ENCODE measurements at places on chromosomes 1 and 21. TPM values are rescaled to one million over a fixed set of nuclear protein-coding genes. Genes with fewer than 3 reads are reported as not detected.

The TSPAN2 gene
- 0.95 TPM for total RNA-seq

The USH2A gene
- total RNA-seq = not detected

The NUF2 gene
- 30.8 TPM for total RNA-seq

The SLC6A9 gene
- 14.6 TPM for total RNA-seq

The MXRA8 gene
- 0.32 TPM for total RNA-seq

The OR6K6 gene
- total RNA-seq = not detected

The HLX gene
- 5.5 TPM for total RNA-seq

The SLC19A2 gene
- total RNA-seq = 8.6 TPM

The NTRK1 gene
- 0.21 TPM for total RNA-seq

The BMP8A gene
- total RNA-seq = not detected

The OR2T2 gene
- not detected for total RNA-seq

The TFAP2E gene
- 0.55 TPM for total RNA-seq

The ARHGAP29 gene
- 20.3 TPM for total RNA-seq

The FAM110D gene
- total RNA-seq = not detected

The HUNK gene
- 1.7 TPM for total RNA-seq

The NOS1AP gene
- total RNA-seq = 0.41 TPM

The EFNA3 gene
- 4.6 TPM for total RNA-seq

The ASPM gene
- total RNA-seq = 22.7 TPM

The G0S2 gene
- total RNA-seq = 2.4 TPM

The ANKRD34A gene
- total RNA-seq = 0.07 TPM

The PPCS gene
- total RNA-seq = 38.7 TPM

Data from A549 treated with RU486 at 1 μM for 4 hours (cell line).